ENCODE measurements at places on chromosomes 1 and 21.

DNA sequence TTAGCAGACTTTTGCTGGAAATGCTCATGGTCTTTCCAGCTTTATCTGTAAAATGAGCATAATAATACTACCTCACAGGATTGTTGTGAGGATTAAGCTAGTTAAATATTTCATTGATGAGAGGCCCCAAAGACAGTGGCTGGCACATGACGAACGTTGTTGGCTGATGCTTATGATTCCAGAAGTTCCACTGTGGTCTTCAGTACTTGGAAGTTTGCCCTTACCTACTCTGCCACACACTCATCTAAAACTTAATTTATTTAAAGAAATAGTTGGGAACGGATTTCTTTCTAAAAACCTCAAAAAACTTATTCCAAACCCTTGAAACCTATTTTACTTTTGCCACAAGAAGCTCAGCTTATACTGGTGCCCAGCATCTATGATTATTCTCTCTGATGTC lies 170.7 kb downstream of the DHRS3 start:
- DNase-seq = no peak

DNA sequence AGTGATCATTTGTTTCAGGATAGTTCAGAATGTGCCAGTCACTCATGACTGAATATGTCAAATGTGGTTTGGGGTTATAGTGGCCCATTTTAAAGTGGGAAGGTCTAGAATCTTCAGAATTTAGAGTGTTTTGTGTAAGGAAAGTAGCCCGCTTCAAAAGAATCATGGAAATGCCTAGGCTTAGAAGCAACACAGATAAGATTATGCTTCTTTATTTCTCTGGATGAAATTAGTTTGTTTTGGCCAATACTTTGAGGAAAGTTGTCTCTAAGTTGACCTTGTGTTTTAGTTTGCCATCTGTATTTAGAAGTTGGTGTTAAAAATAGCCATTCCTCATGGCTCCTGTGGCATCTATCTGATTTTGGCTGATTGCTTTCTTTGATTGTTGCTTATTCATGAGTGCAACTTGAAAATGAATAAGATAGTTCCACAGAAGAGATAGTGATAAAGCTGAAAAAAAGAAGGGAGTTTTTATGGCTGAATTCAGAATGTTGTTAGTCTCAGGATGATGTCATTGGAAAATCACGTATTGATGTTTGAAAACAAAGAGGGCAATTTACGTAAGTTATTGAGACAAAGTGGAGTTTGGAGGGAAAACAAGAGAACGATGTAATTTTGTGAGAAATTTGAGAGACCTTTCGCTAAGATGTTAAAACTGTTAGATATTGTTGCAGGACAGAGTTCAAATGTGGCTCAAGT lies 71.9 kb downstream of the PLA2G4A start:
- no peak for DNase-seq

DNA sequence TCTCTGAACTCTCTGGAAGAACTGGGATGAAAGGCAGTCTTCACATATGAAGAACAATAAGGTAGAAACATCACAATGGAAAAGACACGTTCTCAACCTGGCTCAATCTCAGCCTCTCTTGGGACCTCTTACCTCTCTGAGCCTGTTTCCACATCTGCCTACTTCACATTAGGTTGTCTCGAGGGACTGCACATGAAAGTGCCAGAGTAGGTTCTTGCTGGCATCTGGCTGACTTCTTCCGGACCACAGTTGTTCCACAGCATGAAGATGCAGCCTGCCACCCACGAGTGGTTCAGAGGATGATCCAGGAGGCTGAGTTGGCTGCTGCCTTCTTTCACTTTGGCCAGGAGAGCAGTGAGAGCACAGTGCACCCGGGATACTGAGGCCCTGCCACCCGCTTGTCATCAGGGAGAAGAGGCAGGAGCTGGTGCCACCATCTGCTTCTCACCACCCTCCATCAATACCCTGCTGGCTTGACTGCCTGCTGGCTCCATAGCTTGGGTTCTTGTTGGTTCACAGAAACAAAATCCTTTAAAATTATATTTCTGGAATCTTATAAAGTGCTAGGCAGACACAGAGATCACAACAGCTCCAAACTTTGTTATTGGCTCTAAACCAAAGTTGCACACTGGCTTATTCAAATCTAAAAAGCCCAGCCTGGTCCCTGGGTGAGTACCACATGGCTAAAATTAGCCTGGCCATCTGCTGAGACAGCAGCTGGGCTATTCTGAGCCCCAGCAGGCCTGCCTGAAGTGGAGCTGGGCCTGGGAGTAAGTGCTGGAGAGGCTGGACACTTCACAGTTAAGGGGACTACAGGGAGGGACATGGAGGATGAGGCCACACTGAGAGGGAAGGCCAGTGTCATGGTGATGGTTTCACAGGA lies 46.9 kb upstream of the LIN9 start:
- DNase-seq = no peak

DNA sequence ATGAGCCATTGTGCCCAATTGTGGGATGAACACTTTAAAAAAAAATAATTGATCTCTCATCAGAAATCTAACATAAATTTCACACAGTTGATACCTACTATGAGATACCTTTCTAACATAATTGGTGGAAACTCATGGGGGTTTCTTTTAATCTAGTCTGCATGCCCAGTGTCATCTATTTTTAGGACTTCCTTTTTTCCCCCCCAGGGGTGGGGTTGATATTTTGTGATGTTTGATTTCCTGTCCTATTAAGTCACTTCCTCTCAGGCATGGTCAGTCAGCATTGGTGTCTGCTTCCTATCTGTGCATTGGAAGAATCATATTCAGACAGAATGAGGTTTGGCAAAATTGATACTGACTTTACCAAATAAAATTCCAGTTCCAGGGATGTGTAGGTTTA lies 21.5 kb downstream of the NFYC start:
- DNase-seq = no peak

DNA sequence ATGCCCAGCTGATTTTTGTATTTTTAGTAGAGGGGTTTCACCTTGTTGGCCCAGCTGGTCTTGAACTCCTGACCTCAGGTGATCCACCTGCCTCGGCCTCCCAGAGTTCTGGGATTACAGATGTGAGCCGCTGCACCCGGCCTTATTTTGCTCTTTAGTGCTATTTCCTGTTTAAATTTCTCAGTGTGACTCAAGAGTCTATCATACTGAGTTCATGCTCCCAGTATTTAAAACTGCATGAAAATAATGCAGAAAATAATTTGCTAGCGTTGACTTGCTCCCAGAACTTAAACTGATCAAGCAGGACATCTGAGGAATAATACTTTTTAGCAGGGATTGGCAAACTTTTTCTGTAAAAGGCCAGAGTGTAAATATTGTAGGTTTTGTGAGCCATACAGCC lies 86.4 kb upstream of the C1orf21 start:
- no peak for DNase-seq
